ENCODE measurements at places on chromosomes 5 and 9.

GRCh38 chr5:176904276-176904675, 5.1 kb upstream of the HK3 start:
- no peak for DNase-seq

GRCh38 chr5:76457674-76458485, 54.8 kb downstream of the IQGAP2 start:
- DNase-seq: no peak

GRCh38 chr5:82010696-82011095, 38.9 kb downstream of the ATG10 start:
- no peak for DNase-seq

DNA sequence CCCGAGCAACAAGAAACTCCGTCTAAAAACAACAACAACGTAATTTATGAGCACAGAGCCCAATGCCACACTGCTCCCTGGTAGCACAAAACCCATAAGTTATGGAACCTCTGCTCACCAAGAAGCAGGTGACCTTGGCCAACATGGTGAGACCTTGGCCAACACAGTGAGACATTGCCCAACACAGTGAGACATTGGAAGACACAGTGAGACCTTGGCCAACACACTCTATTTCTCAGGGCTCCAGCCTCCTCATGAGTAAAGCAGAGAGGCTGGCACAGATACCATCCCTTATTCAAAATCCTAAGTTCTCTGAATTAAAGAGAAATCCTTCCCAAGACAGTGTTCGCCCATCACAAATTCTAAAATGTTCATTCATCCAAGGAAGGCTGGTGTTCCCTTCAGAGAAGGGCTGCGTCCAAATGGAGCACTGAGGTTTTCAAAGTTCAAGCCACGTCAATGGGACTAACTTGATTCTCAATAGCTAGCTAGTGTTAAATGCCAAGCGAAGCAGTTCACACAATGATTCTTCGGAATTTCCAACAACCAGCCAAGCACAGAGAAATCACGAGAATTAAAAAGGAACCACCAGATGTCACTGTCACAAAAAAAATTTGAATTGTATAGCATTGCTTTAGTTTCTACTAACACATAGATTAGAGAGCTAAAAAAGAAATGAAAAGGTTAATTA, 29.5 kb downstream of the TTC39B start:
- no peak for DNase-seq

DNA sequence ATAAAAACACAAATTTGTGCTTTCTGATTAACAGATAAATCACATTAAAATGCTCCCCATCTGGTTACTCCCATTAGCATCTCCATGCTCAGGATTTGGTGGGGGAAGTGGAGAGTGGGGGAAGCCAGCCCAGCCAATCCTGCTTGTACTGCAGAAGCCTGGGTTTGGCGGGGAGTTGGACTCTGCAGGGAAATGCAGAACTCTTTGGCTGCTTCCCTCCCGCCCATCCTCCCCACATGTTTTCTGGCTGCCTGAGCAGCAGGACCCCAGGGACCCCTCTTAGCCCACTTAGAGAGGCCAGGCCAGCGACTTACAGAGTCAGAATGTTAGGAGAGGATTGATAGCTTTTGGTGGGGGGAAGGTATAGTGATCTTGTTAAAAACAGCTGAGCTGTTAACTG, 59.5 kb upstream of the FOXI1 start:
- no peak for DNase-seq

DNA sequence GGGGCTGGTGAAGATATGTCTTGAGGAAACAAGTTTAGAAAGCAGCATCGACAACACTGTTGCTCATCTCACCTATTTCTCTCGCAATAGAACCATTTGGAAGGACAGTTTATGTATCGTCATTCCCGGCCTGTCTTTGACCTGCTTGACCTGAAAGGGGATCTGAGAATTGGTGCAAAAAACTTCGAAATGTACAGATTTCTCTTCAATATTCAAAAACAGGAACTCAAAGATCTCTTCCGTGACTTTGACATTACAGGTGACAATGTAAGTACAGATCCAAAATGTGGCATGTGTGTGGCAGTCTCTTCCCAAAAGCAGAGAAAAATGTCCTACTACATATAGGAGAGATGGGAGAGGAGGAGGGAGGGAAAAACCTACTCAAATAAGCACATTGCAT, 6.5 kb downstream of the EFCAB9 start:
- DNase-seq: no peak

DNA sequence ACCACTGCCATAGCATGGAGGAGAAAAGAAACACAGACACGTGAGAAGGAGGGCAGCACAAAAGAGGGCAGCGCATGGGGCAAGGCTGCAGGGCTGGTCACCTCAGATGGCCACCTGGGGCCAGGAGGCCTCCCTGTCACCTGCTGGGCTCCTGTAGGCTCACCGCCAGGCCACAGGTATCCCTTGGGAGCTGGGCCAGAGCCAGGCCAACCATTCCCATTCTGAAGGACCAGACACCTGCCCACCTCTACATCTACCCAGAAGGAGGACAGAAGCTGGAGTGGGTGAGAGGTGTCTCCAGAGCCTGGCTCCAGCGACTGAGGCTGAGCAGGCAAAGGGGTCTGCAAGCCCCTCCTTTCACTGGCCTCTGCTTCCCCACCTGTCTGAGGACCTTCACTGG, 103.1 kb downstream of the PAX5 start:
- DNase-seq: no peak

- DNase-seq: no peak
Observed at GRCh38 chr5:131230406-131230805, 33.4 kb upstream of the CDC42SE2 start.

- DNase-seq: no peak
Observed at GRCh38 chr5:79396265-79396664, 117.7 kb downstream of the HOMER1 start.

DNA sequence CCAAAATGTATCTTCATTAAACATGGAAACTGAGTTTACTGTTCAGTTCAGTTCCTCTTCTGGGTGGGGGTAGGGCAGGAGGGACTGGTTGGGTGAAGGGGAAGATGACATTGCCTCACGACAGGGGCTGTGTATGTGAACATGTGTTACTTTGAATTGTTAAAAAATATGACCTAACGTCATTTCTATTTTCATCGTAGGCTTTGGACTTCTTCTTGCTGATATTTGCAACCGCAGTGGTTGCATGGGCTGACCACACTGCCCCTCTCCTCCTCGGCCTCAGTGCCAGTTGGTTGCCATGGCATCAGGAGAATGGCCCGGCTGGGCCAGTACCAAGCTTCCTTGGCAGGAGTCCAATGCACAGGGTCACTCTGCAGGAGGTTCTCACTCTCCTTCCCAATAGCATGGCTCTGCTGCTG, 41.5 kb downstream of the HACD4 start:
- no peak for DNase-seq

GRCh38 chr9:4514252-4515128, 24.2 kb downstream of the SLC1A1 start:
- no peak for DNase-seq

DNA sequence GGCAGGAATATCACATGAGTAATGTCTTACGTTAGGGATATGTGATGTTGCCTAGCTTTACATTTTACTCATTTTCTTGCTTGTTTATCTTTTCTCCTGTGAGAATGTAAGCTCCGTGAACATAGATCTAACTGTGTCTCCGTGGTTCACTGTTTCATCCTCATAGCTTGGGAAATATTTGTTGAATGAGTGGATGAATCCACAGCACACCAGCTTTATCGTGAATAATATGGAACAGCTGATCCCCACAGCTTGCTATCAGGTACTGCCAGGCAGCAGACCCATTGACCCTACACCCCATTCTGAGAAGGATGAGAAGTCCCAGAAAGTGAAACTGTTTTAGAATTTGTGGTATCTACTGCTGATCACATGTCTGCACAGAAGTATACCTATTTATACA, 106.8 kb upstream of the FBN2 start:
- no peak for DNase-seq

- DNase-seq: peak; percentile 3
Observed at GRCh38 chr9:3244963-3245653, 280.7 kb downstream of the RFX3 start.

DNA sequence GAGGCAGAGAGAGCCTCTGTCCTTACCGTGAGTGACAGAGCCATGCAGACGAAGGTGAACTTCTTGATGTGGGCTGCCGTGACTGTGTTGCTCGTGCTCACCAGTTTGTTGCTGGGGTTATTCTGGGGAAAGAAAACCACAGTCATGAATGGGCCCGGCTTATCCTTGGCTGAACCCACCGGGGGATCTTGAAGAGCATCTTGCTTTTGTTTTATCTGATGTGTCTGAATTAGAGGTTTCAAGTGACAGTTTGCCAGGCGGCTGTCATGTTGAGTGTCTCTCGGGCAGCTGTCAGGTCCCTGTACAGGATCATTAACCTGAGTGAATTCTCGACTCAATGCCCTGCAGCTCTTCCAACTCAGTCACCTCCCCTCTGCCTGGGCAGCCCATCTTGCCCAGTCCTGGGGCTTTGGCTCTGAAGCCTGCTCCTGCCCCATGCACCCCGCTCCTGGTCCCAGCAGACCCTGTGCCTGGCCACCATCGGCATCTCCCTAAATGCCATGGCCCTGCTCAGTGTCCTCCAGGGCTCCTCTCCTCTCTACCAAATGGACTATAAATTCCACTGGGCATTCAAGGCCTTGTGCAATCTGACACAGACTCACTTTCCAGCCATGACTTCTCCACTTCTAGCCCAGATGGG, 77.4 kb downstream of the OTULIN start:
- no peak for DNase-seq

- DNase-seq: no peak
Observed at GRCh38 chr9:135592331-135592590, 30.7 kb downstream of the PAEP start.

- peak; percentile 97 for DNase-seq
Observed at GRCh38 chr9:35814841-35815543, at the start of gene HINT2. Gene HINT2, minus strand, starts transcription at chr9:35815042. Its CDS starts 63 bp downstream, at chr9:35814979.

- no peak for DNase-seq
Observed at GRCh38 chr9:125652759-125653158, 54.2 kb downstream of the MAPKAP1 start.

- DNase-seq: no peak
Observed at GRCh38 chr5:52277101-52277500, 510.6 kb upstream of the ITGA1 start.

- no peak for DNase-seq
Observed at GRCh38 chr5:69492923-69493395, 369 bp downstream of the OCLN start.

DNA sequence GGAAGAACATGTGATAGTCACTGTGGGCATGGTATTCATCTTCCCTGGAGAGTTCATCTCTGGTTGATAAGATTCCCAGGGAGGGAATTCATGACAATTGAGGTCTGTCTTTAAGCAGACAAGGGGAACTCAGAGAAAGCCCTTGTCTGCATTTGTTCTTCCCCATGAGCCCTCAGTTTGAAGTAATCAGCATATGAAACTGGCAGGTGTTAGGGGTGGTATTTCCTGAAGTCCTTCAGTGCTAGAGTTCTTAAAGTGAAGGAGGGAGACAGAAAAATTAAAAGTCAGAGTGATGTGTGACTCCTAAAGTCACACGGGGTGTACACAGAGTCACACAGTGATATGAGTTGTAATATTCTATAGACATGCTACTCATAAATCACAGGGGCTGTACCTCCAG, 60.6 kb upstream of the SYK start:
- no peak for DNase-seq

DNA sequence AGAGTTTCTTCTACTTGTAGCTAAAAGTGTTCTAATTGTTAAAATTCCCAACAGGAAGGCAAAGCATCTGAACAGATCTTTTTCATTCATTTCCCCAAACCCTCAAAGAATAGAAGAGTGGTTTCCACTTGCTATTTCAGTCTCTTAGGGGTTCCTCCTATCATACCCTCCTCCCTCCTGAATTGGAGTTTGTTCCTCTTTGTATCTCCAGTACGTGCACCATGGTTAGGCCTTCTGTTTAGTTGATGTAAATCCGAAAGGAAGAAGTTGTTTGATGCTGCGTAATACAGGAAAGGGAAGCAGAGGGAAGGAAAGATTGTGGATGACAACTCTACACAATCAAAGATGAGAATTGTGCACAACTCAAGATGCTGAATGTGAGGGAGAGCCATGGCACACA, 303.6 kb downstream of the PIK3R1 start:
- no peak for DNase-seq

GRCh38 chr9:101326501-101326900, 58.3 kb downstream of the BAAT start:
- no peak for DNase-seq

DNA sequence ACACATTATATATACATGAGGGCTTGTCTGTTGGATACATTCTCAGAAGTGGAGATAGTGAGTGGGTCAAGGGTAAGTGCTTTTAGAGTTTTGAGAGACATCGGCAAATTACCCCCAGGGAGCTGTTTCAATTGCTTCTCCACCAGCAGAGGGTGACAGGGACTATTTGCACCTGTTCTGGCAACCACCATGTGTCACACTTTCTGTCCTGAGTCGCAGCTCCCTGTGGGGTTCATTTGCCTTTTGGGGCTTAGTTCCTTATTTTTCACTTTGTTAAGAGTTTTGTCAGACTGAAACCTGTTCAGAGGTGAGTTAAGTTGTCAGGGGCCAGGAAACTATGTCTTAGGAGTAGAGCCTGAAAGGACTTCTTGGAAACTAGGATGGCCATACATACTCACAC, 20.1 kb upstream of the SLC36A1 start:
- no peak for DNase-seq

DNA sequence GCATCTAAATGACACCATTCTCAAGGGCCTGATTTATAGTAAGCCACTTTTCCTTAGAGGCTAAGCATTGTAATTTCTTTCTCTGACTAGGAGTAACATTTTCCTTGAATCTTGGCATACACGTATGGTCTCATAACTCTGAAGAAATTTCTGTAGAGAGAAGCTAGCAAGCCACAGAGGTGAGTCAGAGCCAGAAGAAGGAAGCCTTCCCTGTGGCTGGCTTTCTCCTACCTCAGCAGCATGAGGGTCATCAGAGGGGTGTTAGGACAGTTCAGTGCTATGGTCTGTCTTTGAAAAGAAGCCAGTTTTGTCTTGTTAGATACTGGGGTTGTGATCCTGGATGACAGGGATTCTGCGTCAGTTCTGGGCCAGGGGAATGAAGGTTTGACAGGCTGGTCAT, 3.2 kb downstream of the SNX30 start:
- peak; percentile 19 for DNase-seq

DNA sequence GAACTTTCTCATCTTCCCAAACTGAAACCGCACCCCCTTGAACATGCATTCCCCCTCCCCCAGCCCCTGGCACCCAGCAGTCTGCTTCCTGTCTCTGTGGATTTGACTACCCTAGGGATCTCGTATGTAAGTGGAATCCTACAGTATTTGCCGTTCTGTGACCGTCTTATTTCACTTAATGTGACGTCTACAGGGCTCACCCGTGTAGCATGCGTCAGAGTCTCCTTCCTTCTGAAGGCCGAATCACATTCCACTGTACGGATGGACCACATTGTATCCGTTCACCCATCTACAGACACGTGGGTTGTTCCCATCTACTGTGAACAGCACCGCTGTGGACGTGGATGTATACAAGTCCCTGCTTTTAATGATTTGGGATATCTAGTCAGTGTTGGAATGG, 4.5 kb downstream of the PRRX2 start:
- DNase-seq: no peak

- no peak for DNase-seq
Observed at GRCh38 chr9:7760014-7760415, 39.6 kb downstream of the DMAC1 start.

DNA sequence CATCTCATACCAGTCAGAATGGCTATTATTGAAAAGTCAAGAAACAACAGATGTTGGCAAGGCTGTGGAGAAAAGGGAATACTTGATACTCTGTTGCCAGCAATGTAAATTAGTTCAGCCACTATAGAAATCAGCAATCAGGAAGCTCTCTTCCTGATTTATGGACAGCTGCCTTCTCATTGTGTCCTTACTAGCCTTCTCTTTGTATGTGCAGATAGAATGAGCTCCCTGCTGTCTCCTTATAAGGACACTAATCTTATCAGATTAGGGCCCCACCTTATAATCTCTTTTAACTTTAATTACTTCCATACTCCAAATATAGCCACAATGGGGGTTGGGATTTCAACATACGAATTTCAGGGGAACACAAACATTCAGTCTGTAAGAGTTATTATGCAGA, 38.0 kb downstream of the KCNV2 start:
- no peak for DNase-seq
